ENCODE measurements at places on chromosomes 3 and 15.

GRCh38 chr3:52685285-52685708 is 416 bp downstream of the PBRM1 start:
- peak; percentile 88 for DNase-seq

GRCh38 chr3:112583105-112583504 is 21.3 kb downstream of the SLC35A5 start:
- no peak for DNase-seq

- no peak for DNase-seq
Observed at GRCh38 chr3:114128231-114128630, 50.6 kb downstream of the DRD3 start.

DNA sequence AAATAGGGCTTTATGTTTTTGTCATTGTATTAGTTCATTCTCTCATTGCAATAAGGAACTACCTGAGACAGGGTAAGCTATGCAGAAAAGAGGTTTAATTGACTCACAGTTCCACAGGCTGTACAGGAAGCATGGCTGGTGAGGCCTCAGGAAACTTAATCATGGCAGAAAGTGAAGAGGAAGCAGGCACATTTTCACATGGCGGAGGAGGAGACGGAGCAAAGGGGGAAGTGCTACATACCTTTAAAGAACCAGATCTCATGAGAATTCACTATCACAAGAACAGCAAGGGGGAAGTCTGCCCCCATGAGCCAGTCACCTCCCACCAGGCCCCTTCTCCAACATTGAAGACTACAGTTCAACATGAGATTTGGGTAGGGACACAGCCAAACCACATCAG is 25.6 kb downstream of the CEP63 start:
- no peak for DNase-seq

DNA sequence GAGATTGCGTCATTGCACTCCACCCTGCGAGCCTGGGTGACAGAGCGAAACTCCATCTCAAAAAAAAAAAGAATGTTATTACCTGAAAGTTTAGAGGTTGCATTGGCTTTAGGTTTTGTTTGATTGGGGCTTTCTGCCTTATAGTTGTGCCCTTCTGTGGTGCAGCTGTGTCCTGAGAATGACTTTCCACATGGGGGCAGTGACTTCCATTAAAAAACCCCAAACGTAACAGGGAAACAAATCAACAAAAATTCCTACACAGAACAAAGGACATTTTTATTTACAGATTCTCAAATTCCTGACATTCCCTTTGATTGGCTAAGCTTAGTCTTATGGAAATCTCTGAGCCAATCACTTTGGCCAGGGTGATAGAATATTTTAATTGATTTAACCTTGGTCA is 154.1 kb upstream of the GPR149 start:
- DNase-seq: no peak

- DNase-seq: no peak
Observed at GRCh38 chr3:39344746-39345344, 15.3 kb downstream of the CCR8 start.

GRCh38 chr3:121871430-121871829 is 22.8 kb upstream of the SLC15A2 start:
- DNase-seq: no peak

All from CD4-positive, alpha-beta T cell treated with Interleukin-12 subunit alpha and Interleukin-12 subunit beta, for 1 hour (primary cell).